RPMI8226 (cell line): ENCODE measurements at places on chromosomes 6 and 20.

DNA sequence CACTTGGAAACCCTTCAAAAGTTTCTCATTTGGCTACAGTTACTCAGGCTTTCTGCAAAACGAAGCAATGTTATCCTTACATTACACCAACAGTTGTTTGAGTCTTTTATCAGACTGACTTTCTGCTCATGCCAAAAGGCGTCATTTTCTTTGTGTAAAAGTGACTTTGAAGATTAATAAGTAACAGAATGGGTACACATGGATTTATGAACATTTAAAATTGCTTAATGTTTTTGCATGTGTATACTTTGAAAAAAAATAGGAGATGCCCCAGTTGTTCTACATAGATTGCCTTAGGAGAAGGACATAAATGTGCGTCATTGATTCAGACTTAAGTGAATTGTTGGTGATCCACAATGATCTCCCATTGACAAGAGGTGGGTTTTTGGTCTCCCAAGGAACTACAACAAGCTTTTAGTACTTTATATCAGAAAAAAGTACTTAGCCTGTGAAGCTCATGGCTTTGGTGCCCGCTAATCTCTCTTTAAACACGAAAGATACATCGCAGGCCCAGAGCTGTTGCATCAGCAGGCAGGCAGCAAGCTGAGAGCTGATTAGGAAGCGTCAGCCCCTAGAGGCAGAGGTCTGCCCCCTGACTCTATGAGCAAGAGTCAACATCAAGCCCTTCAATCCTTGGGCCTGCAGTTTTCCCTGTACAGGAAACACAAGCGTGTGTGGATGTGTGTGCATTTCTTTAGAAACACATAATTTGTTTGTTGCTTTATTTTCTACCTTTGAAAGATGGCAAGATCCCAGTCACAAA is 45.9 kb downstream of the SLC22A3 start:
- no peak for DNase-seq

DNA sequence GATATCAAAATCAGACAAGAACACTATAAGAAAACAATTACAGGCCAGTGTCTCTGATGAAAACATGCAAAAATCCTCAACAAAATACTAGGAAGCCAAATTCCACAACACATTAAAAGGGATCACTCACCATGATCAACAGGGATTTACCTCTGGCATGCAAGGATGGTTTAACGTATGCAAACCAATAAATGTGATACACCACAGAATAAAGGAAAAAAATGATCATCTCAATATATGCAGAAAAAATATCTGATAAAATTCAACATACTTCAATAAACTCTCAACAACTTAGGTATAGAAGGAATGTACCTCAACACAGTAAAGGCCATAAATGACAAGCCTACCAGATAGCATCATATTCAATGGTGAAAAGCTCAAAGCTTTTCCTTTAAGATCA is 66.6 kb downstream of the SHPRH start:
- DNase-seq, result no peak

GRCh38 chr20:62025832-62026563 is 39.7 kb downstream of the TAF4 start:
- DNase-seq, result no peak

- DNase-seq, result no peak
Observed at GRCh38 chr6:118715376-118715775, 64.0 kb upstream of the CEP85L start.
